Left hindlimb (tissue), 1 donor: ENCODE measurements at places on chromosomes 1 and 21.

GRCh38 chr1:8540261-8540941, 222.5 kb downstream of the SLC45A1 start:
- no peak for DNase-seq

- DNase-seq, result peak; percentile 67
These were observed 100.7 kb upstream of the SPATA6 start for GRCh38 chr1:48572646-48573258.

DNA sequence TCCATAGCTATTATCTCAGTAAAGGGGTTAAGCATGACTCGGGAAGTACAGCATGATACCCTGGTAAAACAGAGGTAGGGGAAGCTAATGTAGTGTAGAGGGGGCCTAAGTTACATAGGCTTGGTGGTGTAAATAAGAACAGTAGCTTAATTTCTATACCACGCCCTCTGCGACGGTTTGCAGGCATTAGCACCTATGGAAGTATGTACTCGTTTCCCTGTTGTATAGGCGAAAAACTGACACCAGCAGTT, 470 bp upstream of the NAXE start:
- DNase-seq, result no peak

DNA sequence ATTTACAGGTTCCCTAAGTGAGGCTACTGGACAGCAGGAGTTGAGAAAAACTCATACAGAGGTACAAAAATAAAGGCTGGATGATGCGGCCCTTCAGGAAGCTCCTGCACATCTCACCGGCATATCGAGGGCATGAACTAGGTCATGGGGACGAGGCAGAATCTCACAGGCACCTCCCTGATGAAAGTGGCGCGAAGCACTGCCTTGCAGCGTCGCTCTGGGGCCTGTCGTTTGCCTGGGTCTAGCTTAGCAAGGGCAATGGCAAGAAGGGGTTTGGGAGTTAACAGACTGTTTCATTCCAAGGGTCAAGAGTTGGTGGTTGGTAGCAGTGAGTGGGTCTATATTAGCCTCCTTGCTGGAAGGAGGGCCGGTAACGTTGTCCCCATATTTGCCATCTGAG, 103.5 kb upstream of the IRF2BP2 start:
- DNase-seq, result no peak

DNA sequence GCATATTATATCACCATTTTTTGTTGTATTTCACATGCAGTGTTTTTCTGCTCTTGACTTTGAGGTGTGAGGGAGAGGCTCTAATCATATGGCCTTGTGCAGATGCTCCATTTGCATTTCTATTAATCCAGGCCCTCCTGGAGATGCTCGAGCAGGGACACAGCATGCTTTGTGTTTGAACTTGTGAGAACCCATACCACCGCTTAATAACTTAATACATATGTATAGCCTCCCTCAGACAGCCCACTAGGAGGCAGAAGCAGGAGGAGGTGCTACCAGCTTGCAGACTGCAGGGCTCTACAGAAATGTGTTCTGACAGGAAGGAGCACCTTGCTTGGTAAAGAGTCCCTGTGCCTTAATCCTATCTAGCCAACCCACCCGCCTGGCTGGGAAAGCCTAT, 155.2 kb downstream of the BARHL2 start:
- DNase-seq, result no peak

DNA sequence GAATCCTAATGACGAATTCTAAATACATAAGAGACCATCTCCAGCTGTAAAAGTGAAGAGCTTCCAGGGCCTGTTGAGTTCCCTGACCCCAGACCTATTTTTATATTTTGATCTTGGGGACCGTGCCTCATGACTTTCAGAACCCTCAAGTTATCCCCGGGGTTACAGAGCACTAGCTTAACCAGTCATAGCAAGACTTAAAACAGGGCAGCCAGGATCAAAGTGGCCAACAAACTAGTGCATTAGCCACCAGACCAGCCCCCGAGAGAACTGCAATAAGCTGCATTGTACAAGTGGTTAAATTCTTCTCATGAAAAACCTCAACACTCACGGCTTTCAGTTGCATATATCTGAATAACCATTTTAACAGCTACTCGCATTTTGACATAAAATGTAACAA, 183.0 kb downstream of the BARHL2 start:
- no peak for DNase-seq

GRCh38 chr1:169295425-169295824, 72.2 kb downstream of the NME7 start:
- DNase-seq, result no peak

DNA sequence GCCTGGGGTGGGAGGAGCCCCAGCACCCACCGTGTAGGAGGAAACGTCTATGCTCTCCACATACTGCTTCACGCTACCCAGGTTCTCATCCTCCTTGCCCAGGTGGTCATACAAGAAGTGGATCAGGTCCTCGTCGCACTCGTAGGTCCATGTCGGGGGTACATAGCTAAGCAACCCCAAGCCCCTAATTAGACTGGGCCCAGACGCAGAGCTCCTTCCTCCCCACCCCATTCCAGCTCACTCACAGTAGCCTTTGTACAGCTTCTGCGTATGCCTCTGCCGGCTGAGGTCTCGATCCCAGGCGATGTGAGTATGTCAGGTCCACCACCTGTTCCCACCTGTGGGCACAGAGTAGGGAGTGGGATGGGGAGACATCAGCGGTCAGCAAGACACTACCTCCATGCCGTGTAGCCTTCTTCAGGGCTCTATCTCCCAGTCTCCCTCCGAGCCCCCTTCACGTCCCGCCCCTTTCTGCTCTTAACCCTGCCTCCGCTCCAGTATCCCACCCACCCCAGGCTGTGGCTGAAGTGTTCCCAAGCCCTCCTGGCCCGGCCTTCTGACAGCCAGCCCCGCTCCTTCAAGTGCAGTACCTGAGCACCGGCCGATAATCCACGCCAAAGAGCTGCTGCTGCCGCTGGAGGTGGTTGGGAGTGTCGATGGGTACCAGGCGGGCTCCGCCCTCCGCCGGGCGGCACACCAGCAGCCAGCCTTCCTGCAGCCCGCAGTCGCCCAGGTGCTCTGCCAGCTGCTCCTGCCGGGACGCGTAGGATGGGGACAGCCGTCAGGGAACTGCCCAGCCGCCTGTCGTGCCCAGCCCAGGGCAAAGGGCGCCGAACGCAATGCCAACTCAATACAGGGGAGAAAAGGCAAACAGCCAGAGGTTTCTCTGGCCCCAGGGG, 919 bp downstream of the HECTD3 start:
- DNase-seq, result no peak

DNA sequence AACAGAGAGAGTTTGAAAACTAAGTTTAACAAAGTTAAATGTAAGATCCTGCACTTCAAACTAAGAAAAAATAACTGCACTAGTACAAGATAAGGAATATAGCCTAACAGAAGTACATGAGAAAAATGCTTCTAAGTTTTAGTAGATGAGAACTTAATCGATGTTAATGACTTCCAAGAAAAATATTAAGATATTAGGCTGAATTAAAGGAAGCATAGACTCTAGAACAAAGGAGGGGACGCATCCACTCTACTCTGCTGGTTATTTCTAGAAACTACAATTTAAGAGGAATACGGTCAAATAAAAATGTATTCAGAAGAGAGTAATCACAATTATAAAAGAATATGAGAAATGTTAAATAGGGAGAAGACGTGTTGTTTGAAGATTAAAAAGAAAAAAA, 46.3 kb upstream of the SLC16A1 start:
- DNase-seq, result no peak

GRCh38 chr1:64425521-64425920, 44.4 kb upstream of the CACHD1 start:
- no peak for DNase-seq

DNA sequence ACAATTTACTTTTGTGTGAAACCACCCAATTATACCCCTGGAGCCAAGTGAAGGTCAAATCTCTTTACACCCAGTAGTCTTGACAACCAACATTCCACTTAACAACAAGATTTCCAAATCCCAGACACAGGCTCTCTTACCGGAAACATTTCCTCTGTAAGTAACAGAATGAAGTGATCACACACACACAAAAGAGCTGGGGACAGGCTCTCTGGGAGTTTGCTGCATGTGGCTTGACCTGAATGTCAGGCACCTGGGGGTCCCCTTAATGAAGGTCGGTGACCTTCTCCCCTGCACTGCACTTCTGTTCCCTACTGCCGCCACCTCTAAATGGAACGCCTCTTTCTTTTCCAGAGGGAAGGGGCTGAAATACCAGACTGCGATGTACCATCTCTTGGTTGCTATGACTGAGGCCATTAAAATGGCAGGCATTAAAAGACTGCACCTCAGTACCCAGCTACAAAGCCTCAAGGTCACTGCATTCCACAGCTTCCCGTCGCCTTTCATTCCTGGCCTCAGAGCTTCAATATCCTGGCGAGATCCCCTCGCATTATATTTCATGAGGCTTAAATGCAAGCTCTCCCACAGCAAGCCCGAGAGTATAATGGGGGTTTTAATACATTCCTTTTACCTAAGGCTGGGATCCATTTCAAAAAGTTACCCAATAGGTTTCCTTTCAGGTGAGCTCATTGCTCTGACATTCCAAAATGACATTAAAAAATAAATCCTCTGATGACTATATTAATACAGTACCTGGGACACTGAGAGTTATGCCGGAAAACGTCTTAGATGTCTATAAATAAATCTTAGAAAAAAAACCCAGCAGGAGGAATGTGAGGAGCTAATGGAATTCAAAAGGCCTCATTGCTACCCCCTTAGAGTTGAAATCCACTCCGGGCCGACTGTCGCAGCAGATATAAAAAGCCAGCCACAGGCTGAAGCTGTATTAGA, 90.9 kb upstream of the DIRAS3 start:
- no peak for DNase-seq

DNA sequence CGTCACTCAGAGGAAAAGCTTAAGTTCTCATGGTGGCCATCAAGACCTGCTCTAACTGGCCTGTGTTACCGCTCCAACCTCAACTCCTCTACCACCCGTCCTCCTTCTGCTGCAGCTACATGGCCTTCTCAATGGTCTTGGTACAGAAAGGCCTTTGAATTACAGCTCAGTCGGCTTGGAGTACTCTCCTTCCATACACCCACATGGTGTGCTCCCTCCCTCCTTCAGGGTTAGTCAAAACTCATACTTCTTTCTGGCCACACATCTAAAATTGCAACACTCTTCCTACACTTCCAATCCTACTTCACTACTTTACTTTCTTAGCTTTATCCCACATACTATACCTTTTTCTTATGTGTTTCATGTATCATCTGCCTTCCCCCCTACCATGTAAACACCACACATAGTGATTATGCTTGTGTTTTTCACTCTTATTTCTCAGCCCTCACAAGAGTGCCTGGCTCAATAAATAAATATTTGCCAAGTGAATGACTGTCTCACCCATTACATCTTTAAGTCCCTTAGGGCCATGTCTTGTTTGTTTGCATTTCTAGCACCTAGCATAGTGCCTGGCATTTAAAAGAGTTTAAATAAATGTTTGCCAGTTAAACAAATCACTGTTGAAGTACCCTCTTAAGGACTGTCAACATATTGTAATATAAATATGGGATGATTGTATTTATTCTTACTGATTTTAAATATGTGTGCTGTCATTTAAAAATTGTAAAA, 37.6 kb upstream of the HMCN1 start:
- DNase-seq, result no peak

GRCh38 chr1:18484721-18485120, 4.0 kb downstream of the KLHDC7A start:
- no peak for DNase-seq

DNA sequence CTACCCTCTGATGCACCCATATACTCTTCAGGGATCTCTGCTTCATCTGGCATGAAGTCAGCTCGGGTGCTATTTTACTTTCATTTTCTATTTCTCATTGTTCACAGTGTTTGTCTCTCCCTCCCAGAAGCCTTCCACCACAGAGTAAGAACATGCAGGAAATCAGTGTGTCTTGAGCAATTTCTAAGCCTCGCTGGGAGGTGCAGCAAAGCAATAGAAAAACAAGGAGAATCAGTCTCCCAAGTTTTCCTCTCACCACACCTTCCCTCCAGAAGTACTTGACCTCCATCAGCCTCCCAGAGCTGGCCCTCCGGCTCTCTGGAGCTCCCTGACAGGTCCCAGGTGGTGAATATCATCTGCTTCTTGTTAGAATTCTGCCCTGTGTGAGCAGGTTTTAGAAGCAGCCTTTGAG, 594.7 kb upstream of the CAMK1G start:
- no peak for DNase-seq

DNA sequence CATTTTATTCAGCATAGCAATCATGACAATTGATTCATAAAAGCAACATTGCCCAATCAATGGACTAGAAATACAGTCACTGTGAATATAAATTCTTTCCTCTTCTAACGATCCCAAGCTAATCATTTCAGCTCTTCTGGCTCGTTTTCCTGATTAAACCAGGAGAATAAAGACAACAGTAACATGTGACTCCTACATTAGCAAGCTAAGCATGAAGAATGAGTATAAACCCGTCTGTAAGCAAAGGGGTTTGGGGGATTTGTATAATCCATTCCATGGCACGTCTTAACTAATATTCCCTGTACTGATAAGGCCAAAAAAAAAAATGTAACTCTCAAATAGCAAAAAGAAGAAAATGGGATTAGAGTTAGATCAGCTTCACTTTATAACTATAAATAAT, 21.6 kb downstream of the IRF2BP2 start:
- DNase-seq, result no peak

DNA sequence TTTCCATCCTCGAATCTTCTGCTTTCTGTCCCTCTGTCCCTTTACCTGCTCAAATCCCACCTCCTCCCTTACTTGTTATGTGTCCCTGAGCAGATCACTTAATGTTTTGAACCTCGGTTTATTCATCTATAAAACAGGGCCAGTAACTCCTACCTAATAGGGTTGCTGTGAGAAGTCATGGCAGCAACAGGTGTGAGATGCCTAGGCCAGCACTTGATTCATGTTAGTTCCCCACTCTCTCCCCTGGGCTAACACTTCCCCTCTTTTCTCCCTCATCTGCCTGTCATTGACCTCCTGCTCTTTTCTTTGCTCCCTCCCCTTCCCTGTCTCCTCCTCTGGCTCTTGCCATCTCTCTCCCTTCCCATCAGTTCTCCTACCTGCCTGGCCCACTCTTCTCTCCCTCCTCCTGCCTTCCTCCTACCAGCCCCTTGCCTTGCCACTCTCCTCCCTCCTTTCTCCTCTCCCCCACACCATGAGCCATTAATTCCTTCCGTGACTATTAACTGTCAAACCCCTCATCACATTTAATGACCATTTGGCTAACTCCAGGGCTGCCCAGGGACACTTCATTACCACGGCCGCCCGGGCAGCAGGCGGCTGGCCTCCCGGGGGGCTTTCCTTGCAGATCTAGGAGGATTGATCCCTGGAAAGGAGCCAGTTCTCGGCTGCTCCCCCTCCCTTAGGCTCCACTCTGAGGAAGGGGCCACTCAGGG, 90.6 kb upstream of the CD1D start:
- DNase-seq, result no peak

- DNase-seq, result no peak
These were observed 941 bp downstream of the RABGGTB start for GRCh38 chr1:75786901-75787493.

GRCh38 chr1:246182149-246182851, 324.8 kb downstream of the SMYD3 start:
- DNase-seq, result no peak
